Articular chondrocyte of knee joint (primary cell): ENCODE measurements at places on chromosomes 4 and X. TPM values are rescaled to one million over a fixed set of nuclear protein-coding genes. Genes with fewer than 3 reads are reported as not detected.

The BMPR1B gene
- 0.26 and 0.54 TPM in 2 replicates for total RNA-seq

The CYTL1 gene
- 8.6 and 119 TPM in 2 replicates for total RNA-seq

The CTAG2 gene
- total RNA-seq = not detected in 2 replicates

The SHROOM3 gene
- total RNA-seq = 18.3 and 18.4 TPM in 2 replicates

The DDX60 gene
- total RNA-seq = 19.3 and 27.3 TPM in 2 replicates

The GK gene
- total RNA-seq = 5.0 and 6.5 TPM in 2 replicates

The FAM241A gene
- total RNA-seq = 0.65 TPM in 2 replicates

The NUDT11 gene
- 26.5 TPM in 2 replicates for total RNA-seq
